Activated gamma-delta T cell treated with Interleukin-2 at 50 U/mL for 16 hours (primary cell): ENCODE measurements at places on chromosomes 5 and 9.

DNA sequence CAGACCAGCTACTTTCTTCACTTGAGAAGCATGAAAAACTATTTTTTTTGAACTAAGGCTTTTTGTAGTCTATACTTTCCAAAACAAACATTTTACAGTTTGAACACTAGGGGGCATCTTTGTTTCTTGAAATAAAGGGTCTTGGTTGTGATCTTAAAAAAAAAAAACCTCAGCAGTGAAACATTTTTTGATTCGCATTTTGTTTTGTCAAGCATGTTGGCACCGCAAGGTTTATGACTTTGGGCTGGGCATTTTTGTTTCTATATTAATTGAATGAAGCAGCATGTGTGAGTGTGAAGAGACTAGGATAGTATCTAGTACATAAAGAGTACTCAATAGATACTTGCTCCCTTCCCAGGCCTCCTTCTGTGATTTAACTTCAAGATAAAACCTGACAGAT is 31.6 kb upstream of the ACOT12 start:
- no peak for DNase-seq

DNA sequence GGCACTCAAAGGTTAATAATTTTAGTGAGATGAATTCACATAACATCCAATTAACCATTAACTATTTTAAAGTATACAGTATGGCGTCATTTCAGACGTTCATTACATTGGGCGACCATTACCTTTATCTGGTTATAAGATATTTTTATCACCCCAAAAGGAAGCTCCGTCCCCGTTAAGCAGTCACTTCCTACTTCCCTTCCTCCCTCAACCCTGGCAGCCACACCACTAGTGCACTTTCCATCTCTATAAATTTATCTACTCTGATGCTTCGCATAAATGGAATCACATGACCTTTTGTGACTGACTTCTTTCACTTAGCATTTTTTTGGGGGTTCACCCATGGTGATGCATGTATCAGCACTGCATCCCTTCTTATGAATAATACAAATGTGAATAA is 168.3 kb upstream of the PUM3 start:
- DNase-seq, result no peak

DNA sequence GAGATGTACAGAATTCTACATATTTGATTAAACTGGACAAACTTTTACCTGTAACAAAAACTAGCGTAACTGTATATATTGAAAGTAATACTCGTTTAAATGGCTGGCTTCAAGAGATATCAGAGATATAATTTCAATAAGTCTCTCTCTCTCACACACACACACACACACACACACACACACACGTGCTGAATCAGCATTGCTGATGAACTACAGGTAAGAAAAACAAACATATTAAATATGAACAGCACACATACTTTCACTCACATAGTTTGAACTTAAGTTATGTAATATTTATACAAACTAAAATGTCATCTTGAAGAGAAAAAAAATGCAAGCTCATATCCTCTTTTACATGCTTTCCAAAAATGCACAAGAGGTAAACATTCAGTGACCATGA is 145.4 kb downstream of the BNC2 start:
- DNase-seq, result no peak

DNA sequence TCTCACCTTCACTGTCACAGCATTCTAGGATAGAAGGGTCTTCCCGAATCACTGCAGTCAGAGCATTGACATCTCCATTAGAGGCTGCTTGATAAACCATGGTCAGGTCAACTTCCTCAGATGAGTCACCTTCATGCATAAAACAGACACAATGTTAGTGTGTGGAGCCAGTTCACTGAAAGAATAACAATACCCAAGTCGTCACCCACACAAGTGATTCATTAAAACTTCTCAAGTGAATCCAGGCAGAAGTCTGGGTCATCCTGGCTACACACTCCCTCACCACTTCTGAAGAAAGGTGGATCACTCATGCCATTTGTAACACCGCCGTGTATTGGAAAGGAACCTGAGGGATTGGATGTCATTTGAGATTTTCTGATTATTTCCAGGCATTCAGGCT is 49.6 kb downstream of the ANKRD55 start:
- no peak for DNase-seq

- DNase-seq, result no peak
These were observed 27.3 kb downstream of the SCGB3A1 start for GRCh38 chr5:180563994-180564393.

DNA sequence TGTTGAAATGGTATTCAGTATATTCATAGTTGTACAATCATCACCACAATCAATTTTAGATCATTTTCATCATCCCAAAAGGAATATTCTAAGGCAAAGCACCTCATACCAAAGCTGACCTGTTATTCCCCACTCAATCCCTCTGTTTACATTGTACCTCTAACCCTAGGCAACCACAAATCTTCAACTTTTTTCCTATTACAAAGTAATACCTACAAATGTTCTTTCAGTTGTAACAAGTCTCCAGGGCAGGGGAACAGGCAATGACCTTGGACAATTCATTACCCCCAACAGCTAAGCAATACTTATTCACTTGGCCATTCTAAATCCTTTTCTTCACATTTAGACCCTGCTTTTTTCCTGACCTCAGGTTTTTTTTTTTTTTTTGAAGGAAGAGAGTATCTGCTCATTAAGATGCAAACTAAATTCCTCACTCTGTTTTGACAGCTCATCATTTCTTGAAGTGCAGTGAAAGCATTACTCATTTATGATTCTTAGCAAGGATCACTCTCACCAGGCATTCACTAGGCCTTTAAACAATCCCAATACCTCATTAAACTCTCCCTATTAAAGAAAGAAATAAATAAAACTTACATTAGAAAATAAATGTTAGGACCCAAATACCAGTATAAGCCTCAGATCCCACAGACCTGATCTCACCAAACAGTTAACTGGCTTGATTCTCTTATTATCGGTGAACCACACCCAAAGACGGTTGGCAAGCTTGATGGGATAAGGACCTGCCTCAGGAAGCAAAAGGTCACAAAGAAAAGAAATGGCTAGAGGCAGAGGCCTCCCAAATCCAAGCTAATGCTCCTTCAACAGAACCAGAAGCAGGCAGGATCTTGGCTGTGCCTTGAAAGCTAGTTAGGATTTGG is 15.3 kb downstream of the MTMR12 start:
- no peak for DNase-seq

- no peak for DNase-seq
These were observed 9.1 kb downstream of the ZDHHC12 start for GRCh38 chr9:128714586-128715435.

- no peak for DNase-seq
These were observed 433.0 kb downstream of the DNAH5 start for GRCh38 chr5:13511442-13511841.

GRCh38 chr5:163094492-163095180 is 342.8 kb upstream of the CCNG1 start:
- no peak for DNase-seq

DNA sequence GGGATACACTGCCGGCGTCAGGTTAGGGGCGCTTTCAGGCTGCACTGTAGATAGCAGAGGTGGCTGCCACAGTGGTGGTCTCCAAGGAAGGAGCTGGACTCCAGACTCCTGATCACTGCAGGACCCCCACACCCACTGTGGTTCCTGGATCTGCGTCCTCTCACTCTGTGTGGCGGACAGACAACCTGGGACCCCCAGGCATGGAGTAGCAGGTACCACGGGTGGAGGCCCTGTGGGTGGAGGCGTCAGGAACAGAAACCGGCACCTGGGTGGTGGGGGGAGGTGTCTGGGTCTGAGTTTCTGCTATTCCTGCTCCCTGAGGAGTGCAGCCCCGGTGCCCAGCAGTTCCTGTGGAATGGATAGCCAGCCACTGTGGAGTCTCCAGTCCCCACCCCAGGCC is 75.1 kb upstream of the PCAT7 start:
- no peak for DNase-seq

- no peak for DNase-seq
These were observed 32.1 kb downstream of the USP20 start for GRCh38 chr9:129867136-129868022.

- no peak for DNase-seq
These were observed 727 bp upstream of the GLIPR2 start for GRCh38 chr9:36135741-36136271.

- DNase-seq, result no peak
These were observed 40.5 kb upstream of the LPCAT1 start for GRCh38 chr5:1564182-1564748.

DNA sequence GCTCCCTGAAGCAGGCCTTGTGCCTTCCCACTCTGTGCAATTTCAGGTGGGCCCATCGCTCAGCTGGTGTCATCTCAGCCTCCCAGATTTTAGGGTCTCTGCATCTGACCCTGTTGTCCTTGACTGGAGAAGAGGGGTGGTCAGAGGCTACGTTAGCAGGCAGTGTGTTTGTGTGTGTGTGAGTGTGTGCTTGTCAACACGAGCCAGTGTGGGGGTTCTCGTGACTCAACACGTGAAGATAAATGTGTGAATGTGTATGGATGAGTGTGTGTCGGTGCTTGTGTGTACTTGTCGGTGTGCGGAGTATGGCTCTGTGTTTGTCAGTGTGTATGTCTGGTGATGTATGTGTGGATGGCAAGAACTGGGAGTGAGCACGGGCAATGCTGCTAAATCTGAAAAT is 142.6 kb upstream of the KLF4 start:
- no peak for DNase-seq

GRCh38 chr5:89981021-89981420 is 428.5 kb downstream of the CETN3 start:
- no peak for DNase-seq

DNA sequence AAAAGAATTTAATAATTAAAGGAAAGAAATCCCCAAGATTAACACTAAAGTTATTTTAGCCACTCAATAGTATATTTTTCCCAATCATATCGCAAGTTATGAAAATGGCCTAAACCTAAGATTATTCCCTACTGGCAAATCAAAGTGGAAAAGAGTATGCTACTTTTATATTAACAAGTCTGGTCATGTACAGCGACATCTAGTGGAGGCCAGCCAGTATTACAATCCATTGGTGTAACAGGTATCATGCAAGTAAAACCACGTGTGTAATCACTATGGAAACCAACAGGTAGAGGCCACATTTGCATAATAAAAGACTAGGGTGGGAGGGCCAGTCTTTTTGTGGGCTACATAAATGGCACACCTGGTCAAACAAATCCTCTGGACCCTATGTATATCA is 976.4 kb upstream of the CDH9 start:
- no peak for DNase-seq

DNA sequence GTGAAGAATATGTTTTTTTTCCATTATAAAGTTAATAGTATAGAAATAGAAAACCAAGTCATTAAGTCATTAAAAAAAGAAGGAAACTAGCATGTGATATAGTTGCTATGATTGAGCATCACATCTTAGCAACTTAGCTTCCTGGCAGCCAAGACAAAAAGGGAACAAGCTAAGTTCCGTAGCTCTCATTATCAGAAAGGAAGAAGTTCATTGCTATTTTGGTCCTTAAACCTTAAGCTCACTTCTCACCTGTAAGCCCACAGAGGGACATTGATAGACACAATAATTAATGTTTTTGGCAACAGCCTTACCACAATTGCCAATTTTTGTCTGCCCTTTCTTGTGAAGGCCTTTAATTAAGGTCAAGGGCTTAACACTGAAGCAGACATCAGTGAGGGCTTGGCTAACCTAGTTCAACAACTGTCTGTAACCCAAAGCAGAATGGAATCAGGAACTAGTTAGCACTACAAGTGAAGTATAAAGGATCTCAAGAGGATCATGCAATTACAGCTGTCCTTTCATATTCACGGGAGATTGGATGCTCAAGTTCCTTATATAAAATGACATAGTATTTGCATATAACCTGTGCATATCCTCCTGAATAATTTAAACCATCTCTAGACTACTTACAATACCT is 24.0 kb upstream of the KLF4 start:
- DNase-seq, result no peak

GRCh38 chr5:88656221-88656950 is 226.6 kb downstream of the MEF2C start:
- no peak for DNase-seq

DNA sequence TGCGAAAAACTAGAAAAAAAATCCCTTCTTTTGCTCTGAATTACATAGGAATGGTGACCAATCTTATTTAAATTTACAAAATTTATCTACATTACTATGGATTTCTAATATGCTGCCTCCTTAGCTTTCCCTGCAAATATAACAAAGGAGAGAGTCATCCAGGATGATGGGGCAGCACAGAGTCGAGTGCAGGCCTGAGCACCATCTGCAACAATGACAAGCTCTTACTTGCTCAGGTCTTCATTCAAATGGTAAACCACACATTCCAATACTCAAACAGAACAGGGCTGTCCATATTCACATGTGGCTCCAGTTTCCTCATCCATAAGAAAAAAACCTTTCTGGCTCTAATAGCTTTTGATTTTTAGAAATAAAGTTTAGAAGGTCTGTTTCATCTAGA is 33.5 kb upstream of the ZNF354B start:
- DNase-seq, result no peak

- no peak for DNase-seq
These were observed 2.8 kb upstream of the SMARCA2 start for GRCh38 chr9:2012347-2012746.

DNA sequence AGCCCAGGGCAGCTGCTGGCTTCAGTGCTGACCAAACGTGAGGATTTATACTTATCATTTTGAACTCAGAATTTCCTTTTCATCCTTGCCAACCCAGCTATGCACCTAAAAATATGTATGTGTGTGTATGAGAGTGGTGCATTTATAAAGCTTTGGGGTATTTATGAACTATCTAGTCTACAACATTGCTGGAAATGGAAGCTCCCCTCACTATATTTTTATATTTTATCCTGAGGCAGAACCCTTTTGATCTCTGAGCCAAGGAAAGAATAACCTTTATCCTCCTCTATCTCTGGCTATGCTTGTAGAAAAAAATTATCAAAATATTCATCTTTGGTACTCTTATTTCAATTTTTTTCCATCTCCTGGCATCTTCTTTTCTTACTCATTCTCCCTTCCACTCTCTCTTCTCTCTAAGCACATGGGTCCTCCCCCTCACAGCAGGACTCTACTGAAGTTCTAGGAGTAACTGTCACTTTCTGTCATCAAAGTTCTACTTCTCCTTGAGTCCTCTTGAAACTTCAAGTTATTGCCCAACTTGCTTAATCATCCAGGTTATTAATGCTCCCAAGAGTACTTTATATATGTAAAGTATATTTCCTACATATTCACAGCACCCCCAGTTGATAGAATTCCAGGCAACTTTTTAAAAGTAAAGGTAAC is 190.9 kb downstream of the HINT1 start:
- no peak for DNase-seq

DNA sequence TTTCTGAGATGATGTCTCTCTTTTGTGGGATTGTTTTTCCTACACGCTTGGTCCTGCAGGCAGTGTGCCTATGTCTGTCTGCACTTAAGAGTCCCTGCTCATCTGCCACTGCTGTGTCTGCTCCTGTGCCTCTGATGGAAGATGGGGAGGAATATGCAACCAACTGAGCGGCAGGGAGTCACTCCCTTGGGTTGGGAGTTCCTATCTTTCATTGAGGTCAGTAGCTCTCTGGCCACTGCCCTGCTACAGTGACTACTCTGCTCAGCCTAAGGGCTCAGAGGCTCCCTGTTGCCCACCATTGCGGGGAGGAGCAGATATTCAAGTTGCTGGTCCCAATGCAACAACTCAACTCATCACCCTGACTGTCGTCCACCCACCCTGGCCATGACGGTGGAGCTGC is 13.4 kb upstream of the FAM163B start:
- DNase-seq, result no peak

- no peak for DNase-seq
These were observed 80.3 kb downstream of the GADD45G start for GRCh38 chr9:89684912-89685636.
